ENCODE measurements at places on chromosomes 3 and 15. TPM values are rescaled to one million over a fixed set of nuclear protein-coding genes. Genes with fewer than 3 reads are reported as not detected.

Gene SMCO1
- not detected for total RNA-seq

DNA sequence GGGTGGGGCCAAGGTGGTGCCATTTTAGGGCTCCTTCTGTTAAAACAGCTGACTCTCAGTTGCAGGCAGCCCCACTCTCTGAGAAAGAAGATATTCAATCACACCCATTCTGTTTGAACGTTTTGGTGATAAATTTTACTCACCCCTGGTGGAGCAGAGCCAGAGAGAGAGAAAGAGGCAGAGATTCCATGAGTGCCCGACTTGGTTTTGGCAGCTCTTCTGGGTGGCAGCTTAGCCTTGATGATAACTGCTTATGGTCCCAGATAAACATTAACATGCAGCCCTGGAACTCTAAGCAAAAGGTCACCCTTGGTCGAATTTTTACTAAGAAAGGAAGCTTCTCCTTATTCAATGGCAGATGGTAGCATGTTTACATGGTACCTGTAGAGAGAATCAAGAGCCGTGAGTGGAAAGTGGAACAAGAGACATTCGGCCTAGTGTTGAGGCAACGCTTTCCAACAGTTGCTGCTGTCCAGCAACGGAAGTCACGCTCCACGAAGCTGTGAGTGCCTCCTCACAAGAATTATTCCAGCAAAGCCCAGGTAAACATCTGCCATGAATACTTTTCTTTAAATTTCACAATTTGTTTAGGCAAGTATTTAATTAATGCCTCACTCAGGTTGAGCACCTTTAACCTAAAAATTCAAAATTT lies 530.6 kb upstream of the ROBO2 start:
- no peak for ATAC-seq

DNA sequence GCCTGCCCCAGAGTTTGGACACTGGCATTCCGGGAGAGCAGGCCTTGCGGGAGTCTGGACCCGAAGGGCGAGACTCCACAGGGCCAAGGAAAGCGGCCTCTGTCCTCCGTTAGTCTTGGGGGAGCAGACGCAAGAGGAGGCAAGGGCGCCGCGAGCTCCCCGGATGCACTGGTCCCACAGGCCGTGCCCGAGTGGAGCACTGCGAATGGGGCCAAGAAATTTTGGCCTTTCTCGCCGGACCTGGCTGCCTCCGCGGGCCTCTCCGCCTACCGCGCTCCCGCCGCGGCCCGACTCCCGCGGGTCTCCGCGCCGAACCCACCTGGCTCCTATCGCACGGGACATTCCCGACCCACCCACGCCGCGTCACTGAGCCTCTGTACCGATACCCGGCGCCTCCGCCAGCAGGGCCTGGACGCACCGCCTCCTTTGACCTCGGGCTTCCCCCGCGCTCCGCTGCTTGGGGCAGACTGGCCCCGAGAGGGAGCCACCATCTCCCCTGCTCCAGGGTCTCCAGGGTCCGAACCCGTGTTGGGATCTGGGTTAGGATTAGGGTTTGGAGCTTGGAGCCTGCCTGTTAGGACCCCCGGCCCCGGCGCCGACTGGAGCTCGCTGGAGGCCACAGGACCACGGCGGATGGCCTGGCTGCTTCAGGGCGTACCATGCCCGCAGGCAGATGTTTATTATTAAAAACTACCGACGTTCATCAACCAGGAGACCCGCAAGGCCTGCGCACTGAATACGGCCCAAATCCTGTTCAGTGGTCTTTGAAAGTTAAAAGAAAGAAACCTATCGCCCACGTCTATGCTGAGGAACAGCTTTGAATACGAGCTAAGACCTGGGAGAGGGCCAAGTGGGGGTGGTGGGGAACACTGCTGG lies 11.7 kb downstream of the SHOX2 start:
- no peak for ATAC-seq

GRCh38 chr15:43165801-43166325 lies 19.3 kb upstream of the CCNDBP1 start:
- no peak for ATAC-seq

GRCh38 chr3:132519914-132520313 lies 77.2 kb upstream of the ACKR4 start:
- no peak for ATAC-seq

DNA sequence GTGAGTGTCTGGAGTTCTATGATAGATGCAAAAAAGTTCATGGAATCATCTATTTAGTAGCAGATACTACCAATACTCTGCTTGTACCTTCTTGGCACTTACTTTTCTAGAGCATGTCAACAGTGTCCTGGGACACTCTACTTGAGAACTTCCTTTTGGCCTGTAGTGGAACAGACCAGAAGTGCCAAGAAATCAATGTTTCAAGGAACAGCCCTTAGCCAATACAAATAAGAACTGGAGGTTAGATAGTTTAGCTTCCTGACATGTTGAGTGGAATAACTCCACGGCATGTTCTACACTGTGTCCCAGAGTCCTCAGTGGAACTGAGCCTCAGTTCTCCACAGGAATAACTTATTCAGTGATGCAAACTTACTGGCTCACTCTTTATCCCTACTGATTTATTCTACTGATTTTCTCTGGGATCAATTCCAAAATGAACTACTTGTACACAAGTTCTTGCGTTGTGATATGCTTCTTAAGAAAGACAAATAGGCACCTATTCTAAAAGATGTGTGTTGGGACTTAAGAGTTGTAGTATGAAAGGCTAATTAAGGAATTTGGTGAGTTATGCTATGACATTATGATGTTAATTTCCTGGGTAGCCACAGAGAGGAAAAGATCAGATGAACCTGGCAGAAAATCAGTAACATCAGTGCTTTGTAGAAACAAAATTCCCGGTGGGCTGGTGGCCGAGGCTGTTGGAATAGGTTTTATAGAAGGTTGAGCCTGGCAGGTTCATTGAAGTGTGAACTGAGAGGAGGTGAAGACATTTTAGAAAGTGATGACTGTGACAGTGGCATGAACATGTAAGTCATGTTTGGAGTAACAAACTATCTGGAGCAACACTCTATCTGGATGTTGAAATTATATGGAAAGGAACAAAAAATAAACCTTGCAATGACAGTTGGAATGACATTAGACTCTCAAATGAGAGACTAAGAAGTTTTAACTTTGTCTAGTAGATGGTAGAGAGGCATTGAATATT lies 101.8 kb upstream of the RBMS3 start:
- no peak for ATAC-seq

DNA sequence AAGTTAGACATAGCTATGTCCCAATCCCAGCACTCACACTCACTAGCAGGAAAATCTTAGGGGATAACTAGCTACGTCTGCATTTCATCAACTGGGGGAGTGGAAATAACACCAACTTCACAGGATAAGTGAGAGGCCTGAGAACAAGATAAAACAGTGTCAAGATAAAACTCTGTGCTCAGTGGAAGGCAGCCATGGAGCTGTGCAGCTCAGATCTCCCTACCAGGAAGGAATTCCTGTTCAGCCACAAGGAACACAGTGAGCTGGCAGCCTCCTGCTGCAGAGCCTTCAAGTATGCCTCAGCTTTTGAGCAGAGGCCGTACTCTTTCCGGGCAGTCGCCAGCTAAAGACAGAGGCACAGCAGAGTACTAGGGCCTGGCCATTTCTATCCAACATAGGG lies 115.8 kb upstream of the TOPAZ1 start:
- ATAC-seq, result no peak

Gene WNT5A
- 17.7 TPM for total RNA-seq

DNA sequence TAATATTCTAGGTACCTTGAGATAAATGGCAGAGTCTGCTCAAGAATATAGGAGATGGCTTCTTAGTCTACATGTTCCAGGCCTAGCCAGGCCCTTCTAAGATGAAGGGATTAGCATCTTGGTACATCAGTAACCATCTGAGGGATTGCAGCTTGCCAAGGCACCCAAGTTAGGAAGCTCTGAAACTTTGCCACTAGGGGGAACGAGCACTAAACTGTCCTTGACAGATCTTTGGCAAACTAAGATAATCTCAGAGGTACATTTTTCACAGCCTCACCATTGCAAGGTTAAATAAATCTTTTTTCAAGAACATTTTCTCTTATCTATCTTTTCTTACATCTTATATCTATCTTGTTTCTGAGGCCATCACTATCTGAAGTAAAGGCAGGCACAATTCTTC lies 351.2 kb downstream of the RAP2B start:
- ATAC-seq, result no peak

GRCh38 chr15:90624278-90624981 lies 92.7 kb upstream of the BLM start:
- ATAC-seq, result peak; percentile 16

DNA sequence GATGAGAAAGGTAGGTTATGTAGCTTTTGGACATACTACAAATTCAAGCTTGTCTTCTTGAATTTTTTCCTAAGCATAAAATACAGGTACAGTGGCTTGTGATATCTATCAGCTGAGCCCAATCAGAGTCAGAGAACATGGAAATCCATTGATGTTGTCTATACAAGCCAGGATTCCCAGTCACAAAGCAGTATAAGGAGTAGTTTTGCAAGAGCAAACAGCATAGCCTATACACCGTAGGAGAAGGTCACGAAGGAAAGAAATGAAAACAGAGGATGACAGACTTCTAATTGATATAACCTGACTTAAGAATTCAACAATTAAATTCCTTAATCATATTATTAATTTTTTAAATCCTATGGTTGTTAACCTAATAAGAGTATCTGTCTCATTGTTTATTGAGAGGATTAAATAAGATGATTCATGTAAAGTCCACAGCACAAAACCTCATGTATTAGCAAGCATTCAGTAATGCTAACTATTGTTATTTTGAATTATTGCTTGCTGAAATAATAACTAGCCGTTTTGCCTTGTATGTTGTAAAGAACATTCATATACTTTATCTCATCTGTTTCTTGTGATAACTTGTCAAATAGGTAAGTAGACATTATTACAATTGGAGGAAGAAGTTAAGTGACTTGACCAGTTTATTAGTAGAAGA lies 276.6 kb upstream of the ZPLD1 start:
- peak; percentile 80 for ATAC-seq

Gene ZNF80
- total RNA-seq, result not detected

DNA sequence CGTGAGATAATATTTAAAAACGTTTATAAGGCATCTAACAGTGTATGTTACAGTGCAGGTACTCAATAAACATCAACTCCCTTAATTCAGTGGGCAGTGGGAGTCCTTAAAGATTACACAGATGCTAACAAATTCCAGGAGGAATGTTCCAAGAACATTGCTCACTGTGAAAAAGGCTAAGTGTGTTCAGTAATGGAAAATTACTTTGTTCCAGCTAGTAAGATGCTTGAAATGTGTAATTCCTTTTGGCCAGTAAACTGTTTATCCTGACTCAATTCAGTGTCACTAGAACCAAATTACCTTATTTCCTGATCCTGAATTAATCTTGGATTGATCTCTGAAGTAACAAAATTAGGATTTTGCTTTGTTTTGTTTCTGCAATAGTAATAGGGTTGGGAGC lies 54.2 kb upstream of the SEMA6D start:
- no peak for ATAC-seq

- ATAC-seq, result no peak
Measured at GRCh38 chr3:23700616-23701015, 105.1 kb upstream of the UBE2E1 start.

DNA sequence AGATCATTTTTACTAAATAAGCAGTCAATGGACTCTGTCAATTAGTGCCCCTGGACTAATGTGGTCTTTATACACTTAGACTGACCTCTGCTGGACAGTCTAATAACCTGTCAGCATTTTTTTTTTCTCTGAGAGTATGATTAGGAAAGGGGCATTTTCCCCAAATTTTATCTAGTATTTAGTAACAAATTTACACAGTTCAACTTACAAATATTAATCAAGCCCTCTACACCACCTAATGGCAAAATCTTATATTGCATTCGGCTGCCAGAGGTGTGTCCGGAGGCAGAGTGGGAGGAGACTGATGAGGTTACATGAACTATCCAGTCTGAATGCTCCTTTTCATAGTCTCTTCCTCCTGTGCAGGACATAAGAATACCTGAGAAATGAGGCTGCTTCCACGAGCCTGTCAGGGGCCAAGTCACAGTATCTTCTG lies 36.0 kb upstream of the COLQ start:
- peak; percentile 95 for ATAC-seq

DNA sequence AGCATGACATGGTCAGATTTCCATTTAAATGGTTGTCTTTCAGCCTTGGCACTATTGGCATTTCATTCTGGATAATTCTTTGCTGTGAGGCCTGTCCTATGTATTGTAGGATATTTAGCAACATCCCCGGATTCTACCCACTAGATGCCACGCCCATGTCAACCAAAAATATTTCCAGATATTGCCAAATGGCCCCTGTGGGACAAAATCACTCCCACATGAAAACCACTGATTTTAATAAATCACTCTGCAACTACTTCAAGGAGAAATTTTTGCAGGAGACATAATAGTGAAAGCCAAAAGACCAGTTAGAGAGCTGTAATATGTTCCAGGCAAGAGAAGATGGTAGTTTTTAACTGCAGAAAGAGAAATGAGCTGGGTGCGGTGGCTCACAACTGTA lies 55.9 kb upstream of the RARB start:
- ATAC-seq, result no peak

Gene WDR93
- total RNA-seq, result not detected

DNA sequence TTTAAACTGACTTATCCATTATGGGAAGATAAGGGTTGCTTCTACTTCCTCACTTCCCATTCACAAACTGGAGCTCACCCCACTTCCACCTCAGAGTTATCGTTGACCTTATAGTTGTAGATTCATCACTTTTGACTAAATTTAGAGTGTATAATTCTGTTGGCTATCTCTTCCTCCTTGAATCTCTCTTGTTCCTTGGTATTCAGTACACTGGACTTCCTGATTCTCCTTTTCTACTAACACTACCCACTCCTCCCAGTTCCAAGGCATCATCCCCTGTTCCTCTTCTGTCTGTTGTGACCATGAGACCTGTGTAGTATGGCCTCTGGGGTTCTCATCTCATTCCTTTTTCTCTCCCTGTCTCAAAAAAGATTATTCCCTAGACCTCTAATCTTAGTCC lies 5.9 kb upstream of the GPR87 start:
- ATAC-seq, result no peak

DNA sequence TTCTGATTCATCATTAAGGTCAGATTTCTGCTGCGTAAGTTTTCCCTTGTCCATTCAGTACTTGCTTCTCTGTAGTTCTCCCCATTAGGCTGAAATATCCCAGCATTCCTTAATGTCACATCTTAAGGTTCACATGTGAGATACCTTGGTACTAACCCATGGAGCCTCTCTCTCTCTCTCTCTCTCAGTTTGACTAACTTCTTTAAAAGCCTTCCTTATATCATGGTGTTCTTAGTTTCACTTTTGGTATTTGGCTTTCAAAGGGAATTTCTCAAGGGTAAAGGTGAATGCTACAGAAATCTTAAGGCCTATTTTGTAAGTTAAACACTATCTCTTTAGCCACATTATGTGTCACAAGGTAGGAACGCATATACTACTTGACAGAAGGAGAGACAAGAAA lies 427.3 kb upstream of the ZNF717 start:
- ATAC-seq, result no peak
